ENCODE measurements at places on chromosomes 11 and 22.

DNA sequence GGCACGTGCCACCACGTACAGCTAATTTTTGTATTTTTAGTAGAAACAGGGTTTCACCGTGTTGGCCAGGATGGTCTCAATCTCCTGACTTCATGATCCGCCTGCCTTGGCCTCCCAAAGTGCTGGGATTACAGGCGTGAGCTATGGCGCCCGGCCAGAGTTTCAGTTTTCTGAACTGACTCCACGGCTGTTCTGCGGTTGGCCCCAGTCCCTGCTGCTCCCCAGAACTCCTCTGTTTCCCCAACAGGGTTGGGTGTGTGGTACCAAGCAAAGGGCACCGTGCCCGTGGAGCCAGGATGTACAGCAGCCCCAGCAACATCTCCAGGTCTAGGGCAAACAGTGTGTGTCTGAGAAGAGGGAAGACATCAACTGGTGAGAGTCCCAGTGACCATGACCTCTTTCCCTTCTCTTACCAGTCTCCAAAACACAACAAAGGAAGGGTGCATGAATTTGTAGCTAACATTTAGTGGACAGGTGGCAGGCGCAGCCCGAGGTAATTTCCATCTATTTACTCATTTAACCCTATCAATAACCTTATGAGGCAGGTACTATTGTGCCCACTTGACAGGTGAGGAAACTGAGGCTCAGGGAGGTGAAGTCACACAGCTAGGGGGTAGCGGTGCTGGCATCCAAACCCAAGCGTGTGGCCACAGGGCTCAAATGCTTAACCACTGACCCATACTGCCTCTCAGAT lies 57.0 kb upstream of the RBFOX2 start:
- DNase-seq = no peak

DNA sequence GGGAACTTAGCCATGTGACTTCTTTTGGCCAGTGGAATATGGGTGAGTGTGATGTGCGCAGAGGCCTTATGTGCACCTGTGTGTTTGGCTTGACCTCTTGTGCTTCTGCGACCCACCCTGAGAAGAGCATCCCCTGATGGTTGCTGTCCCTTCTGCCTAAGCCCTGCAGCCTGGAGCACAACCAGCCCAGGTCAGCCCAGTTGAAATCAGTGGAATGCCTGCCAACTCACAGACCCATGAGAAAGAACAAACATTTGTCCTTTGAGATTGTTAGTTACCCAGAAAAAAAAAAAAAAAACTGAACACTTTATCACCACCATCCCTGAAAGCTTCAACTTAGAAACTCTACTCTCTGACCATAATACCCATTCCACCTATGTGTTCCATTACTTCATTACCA lies 38.5 kb downstream of the PAMR1 start:
- no peak for DNase-seq

DNA sequence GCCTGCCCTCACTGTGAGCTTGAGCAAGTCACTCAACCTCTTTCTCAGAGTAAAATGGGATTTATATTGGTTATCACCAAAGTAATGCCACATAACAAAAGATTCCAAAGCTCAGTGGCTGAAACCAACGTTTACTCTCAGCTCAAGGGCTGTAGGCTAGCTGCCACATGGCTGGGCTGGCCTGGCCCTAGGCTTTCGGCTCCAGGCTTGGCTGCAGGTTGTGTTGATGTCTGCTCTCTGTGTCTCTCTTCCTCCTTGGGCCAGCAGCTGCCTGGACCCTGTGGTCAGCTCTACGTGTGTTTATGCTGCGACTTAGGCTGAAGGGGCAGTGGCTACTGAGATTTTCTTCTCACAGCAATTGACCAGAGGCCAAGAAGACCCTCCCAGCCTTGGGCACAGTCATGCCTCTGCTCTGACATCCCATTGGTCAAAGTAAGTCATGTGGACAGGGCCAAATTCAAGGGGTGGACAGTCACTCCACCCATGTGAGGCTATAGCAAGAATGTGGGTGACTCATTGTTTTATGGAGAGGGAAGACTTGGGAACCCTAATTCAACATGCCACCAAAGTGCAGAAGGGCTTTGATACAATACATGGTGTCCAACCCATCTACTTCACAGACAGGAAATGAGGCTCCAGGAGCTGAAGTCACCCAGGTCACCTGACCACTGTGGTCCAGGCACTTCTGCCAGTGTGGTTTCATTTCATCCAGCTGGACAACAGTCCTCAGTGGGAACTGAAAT lies 90.6 kb downstream of the TSPAN18 start:
- DNase-seq = no peak

GRCh38 chr22:25644122-25644521 lies 79.6 kb downstream of the GRK3 start:
- no peak for DNase-seq

DNA sequence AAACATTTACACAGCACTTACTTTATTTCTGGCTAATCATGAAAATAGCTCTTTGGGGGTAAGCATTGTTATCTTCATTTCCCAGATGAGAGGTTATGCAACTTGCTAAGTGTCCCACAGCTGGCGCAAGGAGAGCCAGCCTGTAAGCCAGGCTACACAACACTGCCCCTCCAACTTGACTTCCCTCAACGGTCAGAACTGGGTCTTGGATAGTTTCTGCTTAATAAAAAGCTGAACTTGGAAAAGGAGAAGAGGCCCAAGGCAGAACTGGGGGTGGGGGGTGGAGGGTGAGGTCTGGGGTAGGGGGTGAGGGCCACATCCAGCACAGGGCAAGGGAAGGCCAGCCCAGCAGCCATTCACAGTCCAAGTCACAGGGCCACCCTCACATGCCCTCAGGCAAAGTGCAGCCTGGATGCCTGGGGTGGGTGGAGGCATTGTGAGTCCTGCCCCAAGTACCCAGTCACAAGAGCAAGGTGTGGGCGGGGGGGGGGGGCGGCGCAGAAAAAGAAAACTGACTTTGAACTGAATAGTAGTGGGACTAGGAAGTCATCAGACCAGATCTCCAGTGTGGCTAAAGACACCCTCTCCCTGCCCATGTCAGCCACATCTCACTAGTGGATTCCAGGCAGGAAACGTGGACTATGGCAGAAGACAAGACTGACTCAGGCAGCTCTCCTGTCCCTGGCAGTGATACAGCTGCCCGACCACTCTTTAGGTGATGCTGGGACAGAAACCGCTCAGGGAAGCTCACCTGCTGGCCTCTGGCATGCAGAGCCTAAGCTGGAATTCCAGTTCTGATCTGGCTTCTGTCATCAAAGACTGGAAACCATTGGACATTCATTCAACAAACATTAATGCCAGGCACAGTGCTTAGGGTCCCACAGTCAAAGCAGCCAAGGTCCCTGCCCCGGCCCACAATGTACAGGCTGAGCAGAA lies 52.4 kb downstream of the PACSIN2 start:
- DNase-seq = no peak

- peak; percentile 91 for DNase-seq
Observed at GRCh38 chr11:69463181-69463994, 18.1 kb upstream of the LINC01488 start.

GRCh38 chr11:63813035-63813562 lies at the start of gene SPINDOC:
Gene SPINDOC (plus strand): TSS chr11:63813456. CDS start chr11:63813687, 231 bp downstream.
- peak; percentile 88 for DNase-seq

DNA sequence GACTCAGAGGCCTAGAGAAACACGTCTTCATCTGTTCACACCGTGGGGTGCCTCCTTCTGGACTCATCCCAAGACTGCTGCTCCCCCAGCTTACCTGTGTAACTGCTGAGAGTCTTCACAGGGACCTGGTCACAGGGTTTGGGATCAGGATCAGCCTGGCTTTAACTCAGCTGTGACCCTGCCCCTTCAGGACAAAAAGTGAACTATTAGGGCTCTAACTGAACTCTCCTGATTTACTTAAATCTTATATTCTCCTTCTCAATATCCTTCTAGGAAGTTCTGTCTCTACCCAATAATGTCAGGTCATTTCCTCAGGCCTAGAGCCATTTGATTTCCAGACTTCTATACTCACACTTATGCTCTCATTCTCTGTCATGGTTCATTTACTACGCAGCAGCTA lies 108.4 kb downstream of the ZNF280B start:
- DNase-seq = no peak

GRCh38 chr11:95256321-95256779 lies 25.3 kb upstream of the SESN3 start:
- no peak for DNase-seq

All from right hindlimb (tissue), 1 donor.